Fibroblast of skin of right quadriceps (primary cell): ENCODE measurements at places on chromosomes 2 and 18.

DNA sequence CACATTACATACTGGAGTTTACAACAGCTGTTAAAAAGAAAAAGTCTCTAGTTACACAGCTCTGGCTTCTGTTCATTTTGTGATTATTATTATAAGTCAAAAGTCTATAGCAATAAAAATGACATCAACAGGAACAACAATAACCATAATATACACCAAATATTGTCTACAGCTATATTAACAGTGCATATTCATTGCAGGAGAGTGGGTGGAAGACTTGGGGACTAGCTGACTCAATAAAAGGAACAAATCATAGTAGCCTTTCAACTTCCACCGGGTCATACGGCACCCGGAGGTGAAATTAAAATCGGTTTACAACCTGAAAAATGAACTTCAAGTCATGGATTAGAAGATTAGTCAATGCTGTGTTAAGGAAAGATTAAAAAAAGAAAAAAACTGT lies 642.1 kb downstream of the SATB2 start:
- DNase-seq: no peak

- DNase-seq: peak; percentile 42
These were observed 62.1 kb downstream of the SETBP1 start for GRCh38 chr18:44742718-44743311.

- peak; percentile 71 for DNase-seq
These were observed 56.6 kb downstream of the ZNF804A start for GRCh38 chr2:184654945-184655344.

DNA sequence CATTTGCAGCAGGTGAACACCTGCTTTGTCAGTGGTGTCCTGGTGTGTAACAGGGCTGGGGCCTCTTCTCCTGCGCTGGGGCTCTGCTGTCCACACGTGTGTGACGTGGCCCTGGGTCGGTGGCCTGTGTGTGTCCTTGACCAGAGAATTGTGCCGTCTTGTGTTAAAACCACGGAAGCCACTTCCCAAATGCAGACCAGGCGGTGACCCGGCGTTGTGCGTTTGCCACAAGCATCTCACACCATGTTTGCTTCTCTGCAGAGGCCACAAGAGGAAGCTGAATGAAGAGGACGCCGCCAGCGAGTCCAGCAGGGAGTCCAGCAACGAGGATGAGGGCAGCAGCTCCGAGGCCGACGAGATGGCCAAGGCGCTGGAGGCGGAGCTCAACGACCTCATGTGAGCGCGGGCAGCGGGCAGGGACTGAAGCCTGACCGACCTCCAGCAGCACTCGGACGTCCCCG lies 44.3 kb upstream of the KCNG2 start:
- DNase-seq: no peak

DNA sequence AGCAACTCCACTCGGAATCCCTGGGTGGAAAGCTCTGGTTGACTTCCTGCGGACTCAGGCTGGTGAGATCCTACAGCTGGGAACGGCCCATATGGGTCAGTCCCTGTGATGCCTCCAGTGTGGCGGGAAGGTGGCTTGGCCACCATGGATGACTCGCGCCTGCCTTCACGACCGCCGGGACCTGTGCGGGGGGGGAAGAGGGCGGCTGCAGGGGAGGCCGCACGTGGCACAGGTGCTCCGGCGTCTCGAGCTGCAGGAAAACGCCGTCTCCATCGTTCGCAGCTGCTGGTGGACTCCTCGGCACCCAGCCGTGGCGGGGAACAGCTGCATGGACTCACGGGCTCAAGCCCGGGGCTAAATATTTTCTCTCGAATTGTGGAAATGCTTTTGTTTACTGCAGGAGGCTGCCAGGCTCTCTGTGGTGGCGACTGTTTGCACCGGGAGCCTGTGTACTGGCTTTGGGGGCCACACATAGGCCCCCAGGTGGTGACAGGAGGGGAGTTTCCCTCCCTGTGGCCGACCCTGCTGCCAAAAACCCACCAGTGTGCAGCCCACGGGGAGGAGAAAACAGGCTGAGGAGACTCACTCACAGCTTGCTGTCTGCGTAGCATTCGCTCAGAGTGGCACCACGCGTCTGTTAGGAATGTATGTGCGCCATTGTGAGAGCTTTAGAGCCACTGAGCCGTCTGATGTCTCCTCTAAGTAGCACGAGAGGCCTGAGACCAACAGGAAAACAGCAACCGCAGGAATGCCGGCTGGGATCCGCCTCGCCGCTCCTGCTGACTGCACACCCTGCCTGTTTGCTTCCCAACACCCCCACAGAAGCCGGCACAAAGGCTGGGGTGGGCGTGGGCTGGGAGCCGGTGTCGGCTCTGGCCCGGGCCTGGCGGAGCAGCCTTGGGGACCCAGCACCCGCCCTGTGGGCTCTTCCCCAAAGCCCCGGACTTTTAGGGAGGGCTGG lies 89.2 kb downstream of the NFATC1 start:
- peak; percentile 98 for DNase-seq

GRCh38 chr18:30163573-30163972 lies 879.0 kb downstream of the DSC3 start:
- no peak for DNase-seq

DNA sequence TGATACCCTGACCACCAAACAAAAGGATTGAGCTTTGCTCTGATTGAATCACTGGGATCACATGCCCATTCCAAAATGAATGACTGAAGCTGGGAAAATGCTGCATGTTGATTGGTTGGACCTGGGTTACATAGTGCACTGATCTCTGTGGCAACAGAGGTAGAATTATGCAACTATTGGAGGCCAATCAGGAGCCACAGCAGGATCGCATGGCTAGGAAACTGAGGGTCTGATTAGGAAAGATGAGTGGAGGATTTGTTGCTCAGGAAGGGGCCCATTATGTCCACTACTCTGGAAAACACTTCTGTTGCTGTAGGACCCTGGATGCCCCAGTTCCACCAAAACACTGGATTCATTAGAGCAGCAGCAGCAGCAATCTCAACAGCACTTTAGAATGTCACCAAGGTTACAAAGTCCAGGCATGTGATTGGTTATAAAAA lies 25.9 kb upstream of the SGPP2 start:
- no peak for DNase-seq

GRCh38 chr2:74313497-74313896 lies 29.7 kb downstream of the SLC4A5 start:
- no peak for DNase-seq
